ENCODE measurements at places on chromosomes 7 and 10.

- DNase-seq = no peak
Observed at GRCh38 chr10:124225029-124225466, 131.7 kb upstream of the CHST15 start.

GRCh38 chr10:43938810-43939209, 290.1 kb upstream of the ZNF32 start:
- no peak for DNase-seq

- DNase-seq = no peak
Observed at GRCh38 chr10:114723991-114724715, 66.1 kb upstream of the ABLIM1 start.

DNA sequence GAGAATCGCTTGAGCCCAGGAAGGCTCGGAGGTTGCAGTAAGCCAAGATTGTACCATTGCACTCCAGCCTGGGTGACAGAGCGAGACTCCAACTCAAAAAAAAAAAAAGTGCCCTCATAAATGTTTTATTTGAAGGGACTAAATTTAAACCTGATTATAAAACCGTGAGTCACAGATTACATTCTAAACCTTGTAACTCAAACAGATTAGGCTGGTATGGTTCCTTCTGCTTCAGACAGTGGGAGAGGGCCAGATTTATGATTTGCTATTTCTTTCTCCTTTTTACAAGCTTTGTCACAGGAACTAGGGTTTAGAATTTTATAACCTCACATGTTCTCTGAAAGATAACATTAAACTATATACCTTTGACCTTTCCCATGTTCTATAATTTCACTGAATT, 801.2 kb upstream of the ZWINT start:
- no peak for DNase-seq

- DNase-seq = peak; percentile 15
Observed at GRCh38 chr7:28068811-28069216, 111.8 kb downstream of the JAZF1 start.

DNA sequence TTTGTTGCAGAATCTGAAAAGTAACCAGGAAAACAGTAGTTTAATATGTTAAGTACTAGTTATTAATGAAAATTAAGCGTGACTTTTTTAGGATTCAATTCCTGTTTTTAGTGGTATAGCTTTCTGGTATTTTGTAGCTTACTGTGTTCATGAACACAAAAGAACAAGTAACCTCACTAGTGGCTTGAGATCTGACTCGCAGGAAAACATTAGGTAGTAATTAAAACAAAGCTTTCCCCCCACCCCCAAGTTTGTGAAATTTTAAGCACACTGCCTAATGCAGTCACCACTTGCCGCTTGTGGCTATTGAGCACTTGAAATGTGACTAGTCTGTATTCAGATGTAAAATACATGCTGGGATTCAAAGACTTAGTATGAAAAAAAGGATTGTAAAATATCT, 102.5 kb upstream of the RPA3 start:
- no peak for DNase-seq

DNA sequence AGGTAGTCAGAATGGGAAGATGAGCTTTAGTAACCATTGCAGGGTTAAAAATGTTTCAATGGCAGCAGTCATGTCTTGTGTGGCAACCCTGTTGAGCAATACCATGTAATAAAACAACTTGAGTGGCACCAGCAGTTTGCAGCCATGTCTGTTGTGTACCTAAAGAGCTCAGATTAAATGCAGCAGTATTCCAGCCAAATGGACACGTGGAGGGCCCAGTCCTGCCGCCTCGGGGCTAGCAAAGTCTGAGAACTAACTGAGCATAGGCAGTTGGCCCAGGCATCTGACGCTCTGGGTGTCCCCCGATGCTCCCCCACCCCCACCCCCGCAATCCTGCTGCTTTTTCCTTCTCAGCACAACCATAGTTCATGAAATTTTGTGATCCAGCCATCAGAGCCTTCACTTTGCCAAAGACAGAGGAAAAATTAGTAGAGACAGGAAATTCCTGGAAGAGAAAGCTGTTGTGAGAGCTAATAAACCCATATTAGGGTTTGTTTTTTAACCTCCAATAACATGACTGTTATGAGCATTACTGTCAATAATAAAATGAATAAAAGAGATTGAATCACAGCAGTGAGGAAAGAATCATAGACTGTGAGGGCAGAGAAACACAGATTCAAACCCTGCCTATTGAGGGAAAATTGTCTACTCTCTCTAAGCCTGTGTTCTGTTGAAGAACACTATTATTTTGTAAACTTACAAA, 220.6 kb upstream of the RHOBTB1 start:
- DNase-seq = no peak

GRCh38 chr7:35839860-35840854, 39.3 kb downstream of the SEPTIN7 start:
- no peak for DNase-seq

DNA sequence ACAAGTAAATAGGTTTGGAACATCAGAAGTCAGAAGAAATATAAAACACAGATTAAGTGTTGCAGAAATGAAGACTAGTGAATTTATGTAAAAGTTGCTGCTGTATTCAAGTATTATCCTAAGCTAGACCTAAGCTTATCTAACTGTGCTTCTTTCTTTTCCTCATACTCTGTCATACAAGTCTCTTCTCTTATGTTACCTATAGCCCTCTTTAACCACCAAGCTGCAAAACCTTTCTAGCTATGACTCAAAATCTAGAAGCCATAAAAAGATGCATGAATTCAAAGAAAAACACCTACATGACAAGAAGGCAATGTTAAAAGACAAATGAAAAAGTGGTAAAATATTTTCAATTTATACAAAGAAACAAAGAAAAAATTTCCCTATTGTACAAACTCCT, 23.0 kb downstream of the DENND11 start:
- no peak for DNase-seq

DNA sequence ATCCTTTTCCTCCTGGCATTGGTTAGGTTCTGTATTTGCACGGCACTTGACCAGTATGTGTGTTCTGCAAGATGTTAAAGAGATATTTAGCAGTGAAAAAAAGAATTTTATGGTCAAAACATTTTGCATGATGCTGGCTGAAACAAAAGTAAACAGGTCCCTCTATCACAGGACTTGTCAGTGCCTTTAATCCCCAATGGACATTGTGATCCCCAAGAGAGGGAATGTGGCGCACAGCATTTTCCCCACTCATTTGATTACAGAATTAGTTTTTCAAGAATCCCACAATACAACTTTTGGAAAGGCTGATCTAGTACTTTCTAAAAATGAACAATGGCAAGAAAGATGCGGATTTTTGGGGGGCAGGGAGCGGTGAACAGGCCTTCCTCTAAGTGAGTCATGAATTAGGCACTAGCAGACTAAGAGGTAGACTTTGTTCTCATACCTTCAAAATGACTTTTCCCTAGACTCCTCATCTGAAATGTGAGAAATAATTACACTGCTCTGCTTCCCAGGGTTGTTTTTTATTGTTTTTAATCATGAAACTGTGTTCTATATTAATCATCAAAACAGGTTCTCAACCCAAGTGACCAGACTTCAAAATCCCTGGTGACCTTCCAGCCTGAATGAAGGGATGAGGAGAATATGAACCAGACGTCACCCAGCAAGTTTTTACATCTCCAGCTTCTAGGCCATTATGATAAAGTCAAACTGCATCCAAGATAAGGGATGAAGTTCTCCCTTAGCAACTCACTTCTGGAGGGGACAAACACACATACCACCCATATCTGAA, 8.6 kb downstream of the FBXW4 start:
- no peak for DNase-seq

- no peak for DNase-seq
Observed at GRCh38 chr7:82980130-82980788, 182.4 kb downstream of the PCLO start.

DNA sequence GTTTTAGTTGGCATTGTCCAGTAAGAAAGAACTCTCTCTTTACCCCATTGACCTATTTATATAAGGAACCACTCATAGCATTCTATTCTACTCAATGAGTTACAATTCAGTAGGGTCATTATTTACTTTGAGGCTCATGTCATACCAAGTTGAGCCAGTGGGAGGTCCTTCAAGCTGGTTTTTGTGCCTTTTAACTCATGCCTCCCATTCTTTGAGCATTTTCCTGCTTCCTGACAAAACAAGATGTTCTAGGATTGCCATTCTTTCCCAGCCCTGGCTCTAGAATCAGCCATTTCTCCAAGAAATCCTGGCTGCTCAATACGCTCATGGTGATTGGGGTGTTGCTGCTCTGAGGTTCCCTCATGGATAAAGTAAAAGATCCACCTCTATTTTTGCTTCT, 250.1 kb downstream of the ABCA13 start:
- no peak for DNase-seq

GRCh38 chr10:96921655-96922054, 89.6 kb downstream of the LCOR start:
- DNase-seq = no peak

- DNase-seq = no peak
Observed at GRCh38 chr10:4213441-4213840, 428.4 kb upstream of the KLF6 start.

GRCh38 chr10:119246862-119247549, 39.6 kb downstream of the GRK5 start:
- DNase-seq = no peak

DNA sequence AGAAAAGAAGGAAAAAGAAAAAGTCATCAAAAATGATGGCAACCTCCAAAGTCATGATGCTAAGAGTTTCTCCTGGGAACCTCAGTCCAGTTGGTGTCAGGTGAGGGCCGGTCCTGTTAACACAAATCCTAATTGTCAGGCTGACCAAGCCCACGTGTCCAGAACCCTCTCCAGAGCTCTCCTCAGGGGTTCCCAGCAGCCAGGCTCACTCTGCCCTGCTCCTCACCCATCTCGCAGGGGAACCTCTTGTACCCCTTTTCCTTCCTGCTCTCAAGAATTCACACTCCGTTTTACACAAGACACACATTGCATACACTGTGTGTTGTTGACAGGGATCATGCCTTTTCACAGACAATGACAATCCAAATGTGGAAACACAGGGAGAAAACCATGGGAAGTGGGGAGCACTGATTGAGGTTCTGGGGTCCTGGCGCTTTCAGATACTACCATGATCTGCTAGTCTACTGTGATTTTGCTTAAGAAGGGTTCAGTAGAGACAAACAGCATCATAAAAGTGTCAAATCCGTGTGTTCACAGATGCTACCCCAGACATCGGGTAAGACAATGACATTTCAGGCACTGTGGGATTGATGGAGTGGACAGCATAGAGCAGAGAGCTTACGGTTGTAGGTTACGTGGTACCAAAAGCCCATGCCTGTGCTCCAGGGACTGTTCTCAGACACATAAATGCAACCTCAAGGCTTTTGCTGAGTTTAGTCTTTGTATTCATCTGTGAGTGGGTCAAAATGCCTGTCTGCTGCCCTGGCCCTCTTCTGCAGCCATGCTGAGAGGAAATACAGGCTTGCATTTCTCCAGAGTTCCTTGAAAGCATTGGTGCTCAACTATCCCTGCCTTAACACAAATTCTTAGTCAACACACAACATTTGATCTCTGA, 16.0 kb downstream of the IL2RA start:
- DNase-seq = no peak

GRCh38 chr10:117350909-117351308, 24.3 kb downstream of the PDZD8 start:
- DNase-seq = no peak

DNA sequence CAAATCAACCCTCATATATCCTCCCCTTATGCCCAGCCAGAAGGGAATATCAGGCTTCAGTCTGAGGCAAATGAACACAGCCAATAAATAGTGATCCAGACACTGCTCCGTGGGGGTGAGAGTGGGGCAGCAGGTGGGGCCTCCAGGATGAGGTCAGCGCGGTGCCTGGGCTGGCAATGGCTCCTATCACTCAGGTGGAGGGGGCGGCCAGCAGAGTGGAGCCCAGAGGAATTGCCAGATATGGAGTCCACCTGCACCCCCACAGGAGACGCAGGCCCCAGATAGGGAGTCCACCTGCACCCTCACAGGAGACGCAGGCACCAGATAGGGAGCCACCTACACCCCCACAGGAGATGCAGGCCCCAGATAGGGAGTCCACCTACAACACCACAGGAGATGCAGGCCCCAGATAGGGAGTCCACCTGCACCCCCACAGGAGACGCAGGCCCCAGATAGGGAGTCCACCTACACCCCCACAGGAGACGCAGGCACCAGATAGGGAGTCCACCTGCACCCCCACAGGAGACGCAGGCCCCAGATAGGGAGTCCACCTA, 78.0 kb upstream of the PPP2R2D start:
- no peak for DNase-seq

DNA sequence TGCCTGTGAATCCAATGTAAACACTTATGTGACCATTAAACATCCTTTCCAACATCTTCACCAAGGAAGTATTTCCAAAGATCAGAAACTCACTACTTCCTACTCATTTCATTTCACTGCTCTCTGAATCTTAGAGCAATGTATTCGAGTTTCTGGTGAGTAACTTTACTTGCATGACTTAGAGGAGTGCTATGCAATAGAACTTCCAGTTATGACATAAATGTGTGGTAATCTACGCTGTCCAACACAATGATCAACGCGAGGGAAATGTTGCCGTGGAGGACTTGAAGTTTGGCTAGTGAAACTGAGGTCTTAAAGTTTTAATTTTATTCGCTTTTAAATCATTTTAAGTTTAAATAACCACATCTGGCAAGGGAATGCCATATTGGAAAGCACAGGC, 1326.3 kb downstream of the XPNPEP1 start:
- DNase-seq = no peak

DNA sequence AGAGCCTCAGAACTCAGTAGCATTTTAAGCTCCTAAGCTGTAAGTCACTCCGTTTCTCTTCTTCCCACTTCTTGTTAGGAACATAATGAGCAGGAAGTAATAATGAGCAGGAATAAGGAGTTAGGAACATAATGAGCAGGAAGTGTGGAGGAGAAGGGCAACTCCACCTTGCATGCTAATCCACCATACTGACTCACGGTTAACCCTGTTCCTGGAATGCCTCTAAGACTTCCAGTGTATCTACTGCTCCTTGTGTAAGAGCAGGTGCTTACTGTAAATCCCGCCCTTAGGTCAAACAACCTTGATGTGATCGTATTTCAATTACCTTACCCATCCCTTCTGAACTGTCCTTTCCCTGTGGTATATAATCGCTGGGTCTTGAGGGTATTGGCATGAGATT, 528.7 kb downstream of the CALN1 start:
- DNase-seq = no peak

DNA sequence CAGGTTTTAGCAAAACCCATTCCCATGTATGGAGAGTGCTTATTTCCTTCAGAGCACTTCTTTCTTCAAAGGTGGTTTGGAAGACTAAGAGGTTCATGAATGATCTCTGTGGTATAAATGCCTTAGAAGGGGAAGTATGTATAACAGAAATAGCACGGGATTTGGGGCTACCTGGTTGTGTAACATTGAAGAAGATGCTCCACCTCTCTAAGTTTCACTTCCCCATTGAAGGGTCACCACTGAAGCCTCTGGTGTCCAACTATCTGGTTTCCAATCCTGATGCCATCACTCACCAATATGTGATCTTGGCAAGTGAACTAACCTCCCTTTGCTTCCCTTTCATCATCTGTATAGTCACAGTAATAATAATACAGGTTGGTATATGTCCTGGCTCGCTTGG, 37.2 kb downstream of the CYCS start:
- no peak for DNase-seq

- no peak for DNase-seq
Observed at GRCh38 chr7:1257863-1258262, 25.2 kb downstream of the UNCX start.

GRCh38 chr7:2197436-2198155, 35.1 kb downstream of the MAD1L1 start:
- DNase-seq = no peak

- DNase-seq = no peak
Observed at GRCh38 chr7:126948664-126949063, 304.1 kb downstream of the GRM8 start.
